ENCODE measurements at places on chromosomes 2 and 18.

- no peak for DNase-seq
Observed at GRCh38 chr2:173599821-173600359, 245.2 kb downstream of the CDCA7 start.

DNA sequence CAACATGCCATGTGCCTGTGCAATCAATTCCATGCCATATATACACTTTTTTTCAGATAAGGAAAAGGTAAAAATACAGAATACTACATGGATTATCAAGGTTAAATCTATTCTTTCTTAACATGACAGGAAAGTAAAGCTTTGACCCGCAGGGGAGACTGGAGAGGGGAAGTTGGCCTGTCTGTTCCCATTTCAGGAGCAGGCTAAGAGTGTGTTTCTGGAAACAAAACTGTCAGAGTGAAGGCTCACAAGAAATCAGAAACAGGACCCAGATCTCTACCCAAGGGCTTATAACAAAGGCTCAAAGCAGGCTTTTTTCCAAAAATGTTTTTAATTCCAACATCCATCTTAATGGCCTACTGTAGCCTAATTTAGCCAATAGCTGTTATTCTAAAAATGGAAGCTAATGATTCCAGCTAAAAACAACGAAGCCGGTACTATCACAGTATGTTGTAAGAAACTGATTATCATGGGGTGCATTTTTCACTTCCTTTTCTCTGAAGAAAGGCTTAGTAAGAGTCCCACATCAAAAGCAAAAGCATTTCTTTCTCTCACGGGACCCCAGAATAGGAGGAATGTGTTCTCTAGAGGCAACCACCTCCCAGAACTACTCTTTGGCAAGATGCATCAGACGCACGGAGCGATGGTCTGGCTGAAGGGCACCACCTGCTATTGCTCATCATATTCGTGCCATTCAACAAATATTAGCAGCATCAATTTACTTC lies 41.4 kb downstream of the FECH start:
- no peak for DNase-seq

DNA sequence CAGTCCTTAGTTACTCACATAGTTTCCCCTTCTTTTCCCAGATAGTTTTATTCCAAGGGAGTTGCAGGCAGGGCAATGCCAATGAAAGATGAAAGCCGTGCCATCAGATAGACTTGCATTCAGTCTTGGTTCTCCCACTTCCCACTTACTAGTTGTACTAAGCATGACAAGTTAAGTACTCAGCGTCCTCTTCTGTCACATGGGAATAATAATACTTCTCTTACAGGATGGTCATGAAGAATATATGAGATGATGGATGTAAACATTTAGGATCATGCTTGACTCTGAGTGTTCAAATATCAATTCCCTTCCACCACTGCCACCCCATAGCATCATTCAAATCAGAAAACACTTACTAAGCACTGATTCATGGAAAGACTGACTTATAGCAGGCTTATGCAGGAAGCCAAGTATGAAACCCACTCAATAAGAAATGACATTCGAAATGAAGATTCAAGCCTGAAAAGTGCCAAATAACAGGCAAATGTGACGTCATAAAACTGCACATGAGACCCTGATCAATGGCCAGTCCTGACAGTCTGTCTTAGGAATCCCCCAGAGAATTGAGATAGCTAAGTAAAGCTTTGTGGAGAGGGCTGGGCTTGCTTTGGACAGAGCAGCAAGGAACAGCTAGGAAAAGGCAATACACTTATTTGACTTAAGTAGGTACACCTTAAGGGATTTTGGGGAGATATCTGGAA lies 11.1 kb upstream of the EVA1A start:
- DNase-seq = no peak

- DNase-seq = no peak
Observed at GRCh38 chr2:239456940-239457339, 56.1 kb upstream of the HDAC4 start.

DNA sequence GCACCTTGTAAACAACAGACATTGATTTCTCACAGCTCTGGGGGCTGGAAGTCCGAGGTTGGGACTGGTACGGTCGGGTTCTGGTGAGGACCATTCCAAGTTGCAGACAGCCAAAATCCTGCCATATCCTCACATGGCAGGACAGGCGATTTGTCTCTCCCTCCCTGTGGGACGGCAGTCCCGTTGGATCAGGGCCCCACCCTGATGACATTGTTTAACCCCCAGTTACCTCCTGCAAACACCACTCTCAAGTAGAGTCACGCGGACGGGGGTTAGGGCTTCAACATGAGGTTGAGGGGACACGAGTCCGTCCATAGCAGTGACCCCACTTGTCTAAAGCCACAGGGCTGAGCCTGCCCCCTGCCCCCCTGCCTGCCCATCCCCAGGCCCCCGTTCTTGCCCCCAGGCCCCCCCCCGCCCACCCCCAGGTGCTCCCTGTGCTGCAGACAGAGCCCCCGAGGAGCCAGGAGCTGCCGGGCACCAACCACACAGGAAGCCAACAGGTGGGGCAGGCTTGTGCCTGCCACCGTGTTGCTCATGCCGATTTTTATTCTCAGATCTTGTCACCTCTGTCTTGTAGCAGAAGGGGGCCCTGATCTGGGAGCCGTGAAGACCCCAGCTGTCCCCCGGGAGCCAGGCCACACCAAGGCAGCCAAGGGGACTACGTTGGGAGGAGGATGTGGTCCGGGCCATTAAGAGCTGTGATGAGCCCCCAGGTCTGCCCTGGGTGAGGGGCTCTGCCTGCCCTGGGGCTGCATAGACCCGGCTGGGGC lies 82.2 kb downstream of the NFATC1 start:
- no peak for DNase-seq

DNA sequence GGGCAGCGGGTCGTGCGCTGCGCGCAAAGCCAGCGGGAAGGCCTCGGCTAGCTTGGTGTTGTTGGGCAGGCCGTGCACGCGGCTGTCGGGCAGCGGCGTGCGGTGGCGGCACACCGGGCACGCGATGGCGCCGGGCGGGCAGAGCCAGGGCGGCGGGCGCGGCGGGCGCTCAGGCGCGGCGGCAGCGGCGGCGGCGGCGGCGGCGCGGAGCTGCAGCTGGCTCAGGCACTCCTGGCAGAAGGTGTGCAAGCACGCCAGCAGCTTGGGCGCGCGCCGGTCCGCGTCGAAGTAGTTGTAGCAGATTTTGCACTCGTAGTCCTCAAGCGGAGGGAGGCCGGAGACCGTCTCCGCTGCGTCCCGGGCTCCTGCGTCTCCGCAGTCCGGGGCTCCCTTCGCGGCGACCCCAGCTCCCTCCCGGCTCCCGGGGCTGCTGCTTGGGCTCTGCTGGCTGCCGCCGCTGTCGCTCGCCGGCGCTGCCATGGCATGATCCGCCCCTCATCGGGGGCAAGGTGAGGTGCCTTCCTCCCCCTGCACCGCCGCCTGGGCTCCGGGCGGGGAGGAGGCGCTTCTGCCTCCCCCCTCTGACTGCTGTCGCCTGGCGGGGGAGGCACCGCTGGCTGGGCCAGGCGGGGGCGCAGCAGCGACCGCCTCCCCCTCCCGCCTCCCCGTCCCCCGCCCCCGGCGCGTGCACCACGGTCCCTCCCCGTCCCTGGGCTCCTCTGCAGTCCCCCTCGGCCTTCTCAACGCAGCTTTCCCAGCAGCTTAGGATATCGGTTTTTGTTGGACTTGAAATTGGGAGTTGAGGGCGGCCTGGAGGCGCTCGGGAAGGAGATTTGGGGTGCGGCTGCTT lies 21.0 kb upstream of the PAX3 start:
- peak; percentile 46 for DNase-seq

- DNase-seq = no peak
Observed at GRCh38 chr2:219538504-219538951, 5.1 kb downstream of the CHPF start.

- peak; percentile 60 for DNase-seq
Observed at GRCh38 chr2:7437716-7438632, 520.8 kb downstream of the RNF144A start.

DNA sequence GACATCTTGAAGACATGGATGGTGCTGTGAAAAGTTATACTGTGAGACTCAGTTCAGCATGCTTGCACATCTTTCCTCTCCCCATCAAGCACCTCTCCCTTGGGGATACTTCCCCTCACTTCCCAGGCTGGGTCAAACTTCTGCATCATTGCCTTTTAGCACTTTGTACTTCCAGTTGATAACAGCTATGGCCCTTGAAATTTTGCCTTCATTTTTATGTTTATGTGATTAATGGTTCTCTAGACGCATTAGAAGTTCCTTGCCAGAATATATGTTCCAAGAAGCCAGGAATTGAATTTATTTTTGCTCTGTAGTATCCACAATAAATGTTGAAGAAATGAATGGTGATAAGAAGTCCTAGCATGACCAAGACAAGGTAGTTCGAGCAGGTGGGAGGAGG lies 120.9 kb upstream of the ST6GAL2 start:
- DNase-seq = no peak

DNA sequence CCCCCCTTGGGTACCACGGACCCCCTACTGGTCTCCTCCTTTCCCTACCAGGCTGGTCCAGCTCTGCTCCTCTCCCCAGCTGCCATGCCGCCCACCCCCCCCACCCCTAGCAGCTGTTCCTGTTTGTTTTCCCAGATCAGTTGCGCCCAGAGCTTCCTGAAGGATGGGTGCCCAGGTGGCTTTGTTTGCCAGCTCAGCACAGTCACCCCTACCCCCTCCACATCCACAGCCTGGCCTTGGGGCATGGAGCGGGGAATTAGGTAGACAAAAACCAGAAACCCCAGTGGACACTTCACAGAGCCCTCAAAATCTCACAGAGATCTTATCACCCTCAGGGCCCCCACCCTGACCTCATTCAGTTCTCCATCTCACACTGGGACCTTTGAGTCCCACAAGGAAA lies 3.7 kb upstream of the CRYBA2 start:
- DNase-seq = no peak

DNA sequence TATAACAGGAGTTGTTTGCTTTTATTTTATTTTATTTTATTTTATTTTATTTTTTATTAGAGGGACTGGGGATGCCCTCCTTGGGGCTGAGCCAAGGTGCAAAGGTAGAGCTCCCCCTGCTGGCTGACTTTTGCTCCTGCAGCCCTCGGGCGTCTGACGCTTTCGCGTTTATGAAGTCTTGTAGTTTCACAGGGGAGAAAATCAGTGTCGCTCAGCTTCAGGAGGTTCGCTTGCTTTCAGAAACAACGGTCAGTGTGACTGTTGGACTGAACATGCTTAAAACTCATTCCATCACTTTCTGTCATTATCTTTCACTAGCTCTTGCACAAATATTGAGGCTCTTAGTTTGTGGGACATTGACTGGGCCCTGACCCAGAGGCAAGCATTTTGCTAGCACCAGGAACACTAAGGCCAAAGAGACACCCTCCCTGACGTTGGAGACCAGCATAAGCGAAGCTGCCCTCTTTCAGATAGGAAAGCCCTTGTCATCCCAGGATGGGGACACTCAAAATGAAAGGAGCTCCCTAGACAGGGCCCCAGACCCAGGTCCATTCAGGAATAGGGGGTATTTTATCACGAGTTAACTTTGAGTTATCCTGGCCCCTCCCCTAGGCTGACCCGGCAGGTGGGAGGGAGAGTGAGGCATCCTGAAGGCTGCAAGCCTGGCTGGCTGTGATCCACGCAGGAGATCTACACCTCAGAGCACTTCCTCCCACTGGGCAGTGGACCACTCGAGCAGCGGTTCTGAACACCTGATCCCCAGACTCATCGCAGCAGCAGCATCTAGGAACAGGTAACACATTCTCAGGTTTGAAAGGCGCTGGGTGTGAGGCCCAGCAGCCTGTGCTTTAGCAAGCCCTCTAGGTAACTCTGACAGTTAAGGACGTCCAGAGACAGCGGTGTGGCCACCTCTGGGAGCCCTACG lies 34.4 kb downstream of the LGALSL start:
- DNase-seq = peak; percentile 88

GRCh38 chr2:120233292-120233691 lies 10.1 kb upstream of the TMEM185B start:
- DNase-seq = no peak

- DNase-seq = no peak
Observed at GRCh38 chr2:193331676-193332075, 1136.9 kb upstream of the TMEFF2 start.

GRCh38 chr2:147468349-147468748 lies 376.5 kb upstream of the ACVR2A start:
- DNase-seq = no peak

GRCh38 chr2:120599656-120600055 lies 136.0 kb upstream of the GLI2 start:
- no peak for DNase-seq
